Foreskin keratinocyte (primary cell): ENCODE measurements at places on chromosomes 11 and 22. TPM values are rescaled to one million over a fixed set of nuclear protein-coding genes. Genes with fewer than 3 reads are reported as not detected.

- DNase-seq: no peak
Measured at GRCh38 chr11:126680131-126680530, 320.4 kb downstream of the KIRREL3 start.

GRCh38 chr11:78179459-78180071 is 8.9 kb downstream of the KCTD21 start:
- DNase-seq: no peak

GRCh38 chr11:110565357-110566336 is 135.9 kb downstream of the FDX1 start:
- DNase-seq: peak; percentile 48

- no peak for DNase-seq
Measured at GRCh38 chr11:6825231-6825744, 20.2 kb upstream of the OR10A5 start.

GRCh38 chr22:45888221-45889092 is 88.5 kb downstream of the WNT7B start:
- no peak for DNase-seq

DNA sequence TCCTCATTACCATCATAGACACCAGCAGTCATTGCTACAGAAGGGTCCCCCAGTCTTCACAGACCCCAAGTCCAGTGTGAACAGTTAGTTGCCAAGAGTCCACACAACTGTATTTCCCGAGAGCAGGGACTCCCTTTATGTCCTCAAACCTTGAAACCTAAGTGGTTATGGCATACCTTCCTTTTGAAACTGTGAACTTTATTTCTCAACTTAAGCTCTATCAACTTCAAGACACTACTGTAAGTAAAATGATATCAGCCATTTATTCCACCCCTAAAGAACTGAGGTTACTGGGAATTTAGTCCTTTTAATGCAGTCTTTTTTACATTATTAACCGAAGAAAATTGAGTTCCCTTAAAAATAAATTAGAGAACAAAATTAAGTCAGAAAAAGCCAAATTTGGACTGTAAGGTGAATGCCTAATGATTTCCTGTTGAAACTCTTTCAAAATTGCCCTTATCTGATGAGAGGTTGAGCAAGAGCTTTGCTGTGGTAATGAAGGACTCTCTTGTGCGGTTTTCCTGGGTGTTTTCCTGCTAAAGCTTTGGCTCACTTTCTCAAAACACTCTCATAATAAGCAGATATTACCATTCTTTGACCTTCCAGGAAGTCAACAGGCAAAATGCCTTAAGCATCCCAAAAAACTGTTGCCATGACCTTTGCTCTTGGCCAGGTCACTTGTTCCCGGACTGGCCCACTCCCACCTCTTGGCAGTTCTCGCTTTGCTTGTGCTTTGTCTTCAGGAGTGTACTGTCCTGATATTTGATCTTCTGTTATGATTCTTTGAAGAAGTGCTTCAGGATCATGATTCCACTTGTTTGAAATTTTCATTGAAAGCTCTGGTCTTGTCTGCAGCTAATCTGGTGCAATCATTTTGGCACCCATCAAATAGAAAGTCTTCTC is 765.4 kb upstream of the ANO3 start:
- peak; percentile 32 for DNase-seq

- DNase-seq: peak; percentile 64
Measured at GRCh38 chr22:36123673-36124630, 36.6 kb downstream of the APOL3 start.

- DNase-seq: peak; percentile 6
Measured at GRCh38 chr11:121389651-121390050, 62.5 kb upstream of the SORL1 start.

DNA sequence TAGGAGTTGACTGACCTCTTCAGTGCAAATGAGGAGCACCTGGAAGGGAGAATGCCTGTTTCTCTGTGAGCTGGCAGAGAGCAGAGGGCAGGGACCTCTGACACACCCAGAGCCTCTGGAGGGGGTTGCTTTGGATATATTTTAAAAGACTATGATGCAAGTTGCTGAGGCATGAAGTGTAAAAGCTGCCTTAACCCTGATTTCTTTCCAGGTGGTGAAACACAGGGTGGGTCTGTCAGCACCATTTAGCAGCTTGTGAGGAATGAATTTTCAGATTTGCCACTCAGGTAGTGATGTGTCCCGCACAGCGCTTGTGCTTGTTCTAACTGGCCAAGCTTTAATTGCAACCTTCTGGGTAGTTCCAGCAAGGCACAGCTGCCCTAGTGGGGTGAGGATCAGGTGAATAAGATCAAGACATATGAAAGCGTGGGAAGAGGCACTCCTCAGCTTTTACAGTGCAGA is 90.2 kb downstream of the SWAP70 start:
- DNase-seq: peak; percentile 98

GRCh38 chr11:101180481-101180880 is 50.9 kb upstream of the PGR start:
- DNase-seq: no peak

DNA sequence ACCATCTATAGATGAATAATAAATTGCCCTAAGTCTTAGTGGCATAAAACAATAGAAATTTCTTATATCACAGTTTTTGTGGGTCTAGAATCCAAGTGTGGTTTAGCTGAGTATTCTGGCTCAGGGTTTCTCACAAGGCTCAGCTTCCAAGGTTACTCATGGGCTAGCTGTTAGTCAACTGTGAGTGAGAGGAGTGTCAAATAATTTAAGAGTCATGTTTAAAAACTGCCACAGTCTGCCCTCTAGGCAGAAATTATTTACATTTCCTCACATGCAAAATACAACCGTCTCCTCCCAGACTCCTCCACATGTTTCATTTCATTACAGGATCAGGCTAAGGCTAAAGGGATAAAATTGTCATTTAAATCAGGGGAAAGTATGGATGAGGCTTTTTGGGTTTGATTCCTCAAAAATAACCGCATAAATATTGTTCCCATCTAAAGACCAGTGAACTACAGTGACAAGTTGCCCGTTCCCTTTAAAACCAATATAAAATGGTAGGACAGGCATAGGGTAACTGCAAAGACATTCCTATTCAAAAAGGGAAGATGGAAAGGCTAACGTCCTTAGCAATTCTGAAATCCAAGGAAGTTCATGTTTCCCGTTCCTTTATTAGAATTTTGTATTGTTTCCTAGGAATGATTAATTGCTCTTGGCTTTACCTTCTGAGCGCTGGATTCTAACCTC is 324.3 kb downstream of the DYNC2H1 start:
- peak; percentile 91 for DNase-seq

DNA sequence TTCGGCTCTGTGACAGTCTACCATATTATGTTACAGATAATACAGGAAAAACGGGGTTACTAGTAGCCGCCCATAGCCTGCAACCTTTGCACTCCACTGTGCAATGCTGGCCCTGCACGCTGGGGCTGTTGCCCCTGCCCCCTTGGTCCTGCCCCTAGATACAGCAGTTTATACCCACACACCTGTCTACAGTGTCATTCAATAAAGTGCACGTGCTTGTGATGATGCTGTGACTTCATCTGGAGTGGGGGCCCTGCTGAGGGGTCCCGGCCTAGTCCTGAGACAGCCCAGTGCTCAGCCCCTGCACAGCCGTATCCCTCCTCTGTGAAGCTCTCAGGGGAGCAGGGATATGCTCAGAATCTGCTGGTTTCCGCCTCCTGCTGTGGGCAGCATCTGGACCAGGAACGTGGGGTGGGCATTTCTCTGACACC is 1.2 kb downstream of the IFITM1 start:
- no peak for DNase-seq

GRCh38 chr11:65634905-65635731 is 2.8 kb upstream of the SIPA1 start:
- no peak for DNase-seq

DNA sequence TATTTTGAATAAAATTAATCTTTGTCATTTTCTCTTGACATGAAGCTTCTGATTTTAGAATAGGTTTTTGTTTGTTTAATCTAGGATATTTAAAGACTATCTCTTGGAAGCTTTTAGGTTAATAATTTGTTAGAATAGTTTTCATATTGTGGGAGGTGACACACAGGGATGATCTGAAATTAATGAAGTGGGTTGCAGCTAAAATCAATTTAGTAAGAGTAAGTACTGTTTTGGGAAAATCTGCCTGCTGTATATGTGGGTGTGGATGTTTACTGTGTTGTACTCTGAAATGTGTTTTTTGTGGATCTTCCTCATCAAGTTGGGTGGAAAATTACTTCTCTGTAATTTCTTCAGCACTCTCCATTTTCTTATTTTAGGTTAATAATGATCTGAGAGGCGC is 67.3 kb downstream of the BID start:
- no peak for DNase-seq

DNA sequence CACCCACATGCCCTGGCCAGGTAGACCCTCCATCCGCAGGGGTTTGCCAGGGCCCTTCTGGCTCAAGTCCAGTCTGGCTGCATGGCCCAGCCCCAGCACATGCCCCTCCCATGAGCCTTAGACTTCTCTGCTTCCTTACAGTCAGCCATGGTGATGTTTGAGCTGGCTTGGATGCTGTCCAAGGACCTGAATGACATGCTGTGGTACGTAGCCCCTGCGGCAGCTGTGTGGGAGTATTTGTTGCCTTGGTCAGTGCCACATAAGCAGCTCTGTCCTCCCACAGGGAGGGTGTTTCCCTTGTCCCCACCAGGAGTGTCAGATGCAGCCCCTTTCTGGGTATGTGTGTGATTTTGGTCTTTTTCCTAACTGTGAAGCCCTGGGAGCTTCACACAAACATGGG is 17.5 kb downstream of the CDC45 start:
- peak; percentile 13 for DNase-seq

- DNase-seq: no peak
Measured at GRCh38 chr11:46141597-46141996, 20.3 kb upstream of the PHF21A start.

GRCh38 chr11:8301622-8302021 is 37.9 kb upstream of the LMO1 start:
- no peak for DNase-seq

DNA sequence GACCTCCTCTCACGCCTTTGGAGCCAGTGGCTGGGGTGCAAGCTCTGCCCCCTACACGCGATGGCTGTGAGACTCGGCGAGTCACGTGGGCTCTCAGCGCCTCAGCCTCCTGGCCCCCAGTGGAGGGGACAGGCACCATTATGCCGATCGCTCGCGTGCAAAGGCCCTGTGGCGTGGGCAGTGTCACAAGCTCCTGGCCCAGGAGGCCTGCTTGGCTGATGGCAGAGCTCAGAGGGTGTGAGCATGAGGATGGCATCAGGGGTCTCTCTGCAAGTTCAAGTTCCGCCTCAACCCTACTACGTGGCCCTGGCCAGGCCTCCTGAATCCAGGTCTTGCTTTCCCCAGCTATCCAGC is 90.8 kb upstream of the KCNQ1OT1 start:
- DNase-seq: no peak

DNA sequence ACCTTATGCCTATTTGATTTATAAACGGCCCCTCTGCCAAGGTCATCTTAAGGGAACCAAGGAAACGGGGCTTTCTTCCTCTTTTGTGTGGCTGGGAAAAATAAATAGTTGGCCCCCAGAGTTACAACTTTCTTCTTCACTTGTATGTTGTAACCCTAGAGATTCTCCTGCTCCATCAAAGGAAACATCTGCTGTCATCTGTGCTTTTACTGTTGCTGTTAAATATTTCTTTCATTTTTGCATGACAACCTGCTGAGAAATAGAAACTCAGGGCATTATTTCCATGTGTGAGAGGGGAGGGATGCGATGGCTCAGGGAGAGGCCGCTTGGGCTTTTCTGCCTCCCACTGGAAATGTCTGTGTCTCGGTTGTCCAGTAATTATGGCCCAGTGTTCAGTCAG is 21.8 kb upstream of the CDC42EP2 start:
- no peak for DNase-seq

GRCh38 chr22:36743011-36743410 is 32.9 kb downstream of the IFT27 start:
- no peak for DNase-seq

DNA sequence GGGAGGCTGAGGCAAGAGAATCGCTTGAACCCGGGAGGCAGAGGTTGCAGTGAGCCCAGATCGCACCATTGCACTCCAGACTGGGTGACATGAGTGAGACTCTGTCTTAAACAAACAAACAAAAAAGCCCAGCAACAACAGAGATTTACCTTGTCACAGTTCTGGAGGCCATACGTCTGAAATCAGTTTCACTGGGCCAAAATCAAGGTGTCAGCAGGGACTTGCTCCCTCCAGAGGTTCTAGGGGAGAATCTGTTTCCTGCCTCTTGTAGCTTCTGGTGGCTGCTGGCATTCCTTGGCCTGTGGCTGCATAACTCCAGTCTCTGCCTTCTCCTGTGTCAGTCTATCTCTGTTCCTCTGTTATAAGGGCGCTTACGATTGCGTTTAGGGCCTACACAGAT is 1.5 kb downstream of the DDX10 start:
- DNase-seq: no peak

GRCh38 chr11:14254533-14255237 is 104.3 kb downstream of the RRAS2 start:
- DNase-seq: no peak

The CD3E gene
- not detected in 2 replicates for total RNA-seq

The SCGB1C1 gene
- total RNA-seq: not detected in 2 replicates

The TUB gene
- total RNA-seq: 2.4 and 2.5 TPM in 2 replicates

The RASL10A gene
- total RNA-seq: not detected in 2 replicates
